ENCODE measurements at places on chromosomes 11 and 22. TPM values are rescaled to one million over a fixed set of nuclear protein-coding genes. Genes with fewer than 3 reads are reported as not detected.

The SDHD gene
- 83.2 TPM for total RNA-seq

GRCh38 chr11:71305041-71305440 is 52.7 kb upstream of the SHANK2 start:
- no peak for DNase-seq

- no peak for DNase-seq
Measured at GRCh38 chr11:1757861-1758610, 5.7 kb downstream of the CTSD start.

- DNase-seq = peak; percentile 85
Measured at GRCh38 chr11:70397983-70398833, at the start of gene CTTN. CTTN (plus strand) TSS chr11:70398529; CDS start chr11:70407298, 8,769 bp downstream.
